CD4-positive, alpha-beta T cell treated with Interleukin-6 for 4 hours (primary cell): ENCODE measurements at places on chromosomes 16 and 17.
A peak's percentile ranks its signal among the peaks of the same experiment; 100 is the strongest.

DNA sequence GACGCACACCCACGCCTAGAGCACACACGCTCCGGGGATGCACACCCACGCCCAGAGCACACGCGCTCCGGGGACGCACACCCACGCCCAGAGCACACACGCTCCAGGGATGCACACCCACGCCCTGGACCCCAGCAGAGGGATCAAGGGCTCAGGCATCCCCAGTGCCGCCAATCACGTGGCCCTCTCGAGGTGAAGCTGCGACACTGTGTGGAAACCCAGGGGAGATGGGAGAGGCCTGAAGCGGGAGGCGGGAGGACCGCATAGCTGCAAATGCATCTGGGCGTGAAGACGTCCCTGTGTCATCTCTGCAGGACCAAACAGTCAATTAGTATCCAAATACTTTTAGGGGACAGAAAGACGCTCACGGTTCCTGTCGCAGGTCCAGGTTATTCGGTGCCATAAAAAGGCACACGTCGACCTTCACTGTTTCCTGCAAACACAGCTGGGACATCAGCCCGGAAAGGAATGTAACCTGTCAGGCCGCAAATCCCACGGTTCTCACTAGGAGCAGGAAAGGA is 56.4 kb downstream of the TBC1D16 start:
- no peak for DNase-seq

GRCh38 chr17:76054112-76054476 is 18.2 kb downstream of the SRP68 start:
- DNase-seq, result no peak

DNA sequence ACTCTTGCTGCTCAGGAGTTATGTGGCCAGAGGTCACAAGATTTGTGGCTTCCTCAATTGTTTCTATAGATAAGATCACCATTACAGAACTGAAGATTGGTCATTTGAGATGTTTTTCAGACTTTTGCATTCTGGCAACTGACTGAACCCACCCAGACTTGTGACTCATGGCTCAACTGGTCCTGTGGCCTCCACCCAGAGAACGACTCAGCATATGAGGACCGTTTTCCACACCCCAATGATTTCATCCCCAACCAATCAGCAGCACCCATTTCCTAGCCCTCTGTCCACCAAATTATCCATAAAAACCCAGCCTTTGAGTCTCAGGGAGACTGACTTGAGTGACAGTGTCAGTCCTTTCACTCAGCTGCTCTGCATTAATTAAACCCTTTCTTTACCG is 143.2 kb upstream of the ASIC2 start:
- no peak for DNase-seq

GRCh38 chr17:44947461-44948314 is at the start of gene KIF18B:
TSS of gene KIF18B (minus strand) at chr17:44947773. CDS start at chr17:44936344, 11,429 bp downstream.
- peak; percentile 88 for DNase-seq

DNA sequence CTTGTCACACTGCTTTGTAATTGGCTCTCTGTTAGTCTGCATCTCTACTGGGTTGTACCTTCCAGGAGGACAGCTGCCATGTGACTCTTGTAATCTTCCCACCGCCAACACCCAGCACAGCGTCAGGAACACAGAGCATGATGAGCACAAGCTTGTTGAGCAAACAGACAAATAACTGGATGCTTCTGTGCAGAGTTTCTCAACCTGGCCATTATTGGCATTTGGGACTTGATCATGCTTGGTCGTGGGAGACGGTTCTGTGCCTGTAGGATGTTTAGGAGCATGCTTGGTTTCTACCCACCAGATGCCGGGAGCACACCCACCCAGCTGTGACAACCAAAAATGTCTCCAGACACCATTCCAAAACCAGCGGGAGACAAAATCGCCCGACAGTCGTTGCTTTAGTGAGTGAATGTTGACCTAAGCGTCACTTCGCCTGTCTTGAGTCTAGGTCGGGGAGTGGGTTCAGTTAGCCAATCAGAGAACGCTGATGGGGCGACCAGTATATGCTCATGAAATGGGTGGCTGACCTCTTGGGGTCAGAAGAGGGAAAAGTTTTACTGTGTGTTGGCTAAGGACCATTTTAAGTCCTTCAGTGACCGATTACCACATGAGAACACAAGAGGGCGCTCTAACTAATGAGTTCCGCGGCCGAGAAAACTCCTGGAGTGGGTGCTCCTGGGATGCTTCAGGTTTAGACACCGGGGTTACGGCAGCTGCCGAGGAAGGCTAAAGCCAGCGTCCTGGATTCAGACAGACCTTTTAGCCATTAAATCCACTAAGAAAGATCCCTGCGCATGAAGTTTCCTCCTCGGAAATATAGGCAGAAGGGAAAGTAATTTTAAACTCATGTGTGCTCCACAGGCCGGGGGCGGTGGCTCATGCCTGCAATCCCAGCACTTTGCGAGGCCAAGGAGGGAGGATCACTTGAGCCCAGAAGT is 57.8 kb upstream of the TEX2 start:
- DNase-seq, result peak; percentile 68

- no peak for DNase-seq
These were observed 18.4 kb downstream of the CARHSP1 start for GRCh38 chr16:8850279-8850885.
